ENCODE measurements at places on chromosomes 3 and 15.

GRCh38 chr3:3632449-3632848 is 166.8 kb upstream of the LRRN1 start:
- no peak for DNase-seq

GRCh38 chr15:61122647-61123375 is 106.3 kb downstream of the RORA start:
- DNase-seq: no peak

- no peak for DNase-seq
These were observed 276.3 kb upstream of the DNAJC19 start for GRCh38 chr3:181265750-181266333.

DNA sequence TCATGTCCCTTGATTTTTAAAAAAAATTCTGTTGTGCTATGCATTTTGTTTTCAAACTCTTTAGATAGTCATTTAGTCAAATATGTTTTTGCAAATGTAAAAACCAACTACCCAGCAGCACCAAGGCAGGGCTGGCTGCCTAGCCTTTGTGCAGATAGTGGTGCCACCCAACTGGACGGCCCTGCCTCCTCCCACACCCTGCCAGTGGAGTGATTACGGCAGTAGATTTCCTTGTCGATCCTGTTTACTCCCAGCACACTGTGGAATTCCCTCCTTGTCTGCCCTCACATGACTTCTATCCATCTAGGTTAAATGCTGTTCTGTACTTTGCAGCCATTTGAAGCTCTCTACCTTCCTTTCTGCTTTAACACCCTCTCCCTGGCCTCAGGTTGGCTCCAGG is 79.4 kb upstream of the PLXNA1 start:
- DNase-seq: no peak

GRCh38 chr15:97037080-97037479 is 706.6 kb downstream of the NR2F2 start:
- DNase-seq: no peak
